ENCODE measurements at places on chromosomes 5 and 9.

- DNase-seq = no peak
Measured at GRCh38 chr9:130629443-130630070, 34.8 kb upstream of the PRDM12 start.

- DNase-seq = no peak
Measured at GRCh38 chr9:19759066-19759465, 29.8 kb downstream of the SLC24A2 start.

DNA sequence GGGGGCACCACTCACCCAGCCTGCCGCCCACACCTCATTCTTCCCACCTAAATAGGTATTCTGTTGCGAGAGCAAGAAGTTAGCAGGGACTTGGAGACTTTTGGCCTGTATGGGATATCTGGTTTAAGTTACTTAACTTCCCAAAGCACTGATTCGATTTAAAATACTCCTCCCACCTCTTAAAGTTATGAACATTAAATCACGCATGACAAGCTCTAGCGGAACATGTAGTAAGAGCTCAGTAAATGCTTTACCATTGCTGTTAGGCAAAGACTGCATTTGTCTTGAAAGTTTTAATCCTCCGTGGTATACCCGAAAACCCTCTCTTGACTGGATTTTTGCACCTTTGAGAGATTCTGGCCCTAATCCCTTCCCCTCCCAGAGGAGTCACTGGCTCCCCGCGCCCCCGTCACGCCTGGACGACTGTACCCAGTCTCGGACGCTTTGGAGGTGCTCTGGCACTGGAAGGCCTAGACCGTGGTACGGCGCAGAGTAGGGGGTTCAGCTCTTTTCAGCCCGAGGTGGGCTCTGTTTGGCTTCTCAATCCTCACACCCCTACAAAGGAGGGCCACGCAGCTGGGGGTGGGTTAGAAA is 4.4 kb downstream of the GDNF start:
- DNase-seq = no peak

DNA sequence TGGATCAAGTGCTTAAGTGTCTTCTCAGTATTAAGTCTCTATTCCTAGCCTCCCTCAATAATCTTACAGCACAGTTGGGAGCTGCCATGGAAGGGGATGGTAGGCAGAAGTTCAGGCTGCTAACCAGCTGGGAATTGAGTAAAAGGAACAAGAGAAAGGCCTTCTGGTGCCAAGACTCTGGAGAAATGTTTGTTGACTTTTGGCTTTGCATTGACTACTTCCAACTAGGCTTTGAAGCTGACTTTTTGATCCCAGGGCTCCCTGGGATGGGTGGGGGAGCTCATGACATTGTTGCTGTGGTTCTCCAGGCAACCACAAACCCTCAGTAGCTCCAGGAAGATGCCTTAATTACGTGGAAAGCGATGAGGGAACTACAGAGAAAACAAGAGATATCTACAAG is 85.2 kb upstream of the HTR4 start:
- DNase-seq = no peak

DNA sequence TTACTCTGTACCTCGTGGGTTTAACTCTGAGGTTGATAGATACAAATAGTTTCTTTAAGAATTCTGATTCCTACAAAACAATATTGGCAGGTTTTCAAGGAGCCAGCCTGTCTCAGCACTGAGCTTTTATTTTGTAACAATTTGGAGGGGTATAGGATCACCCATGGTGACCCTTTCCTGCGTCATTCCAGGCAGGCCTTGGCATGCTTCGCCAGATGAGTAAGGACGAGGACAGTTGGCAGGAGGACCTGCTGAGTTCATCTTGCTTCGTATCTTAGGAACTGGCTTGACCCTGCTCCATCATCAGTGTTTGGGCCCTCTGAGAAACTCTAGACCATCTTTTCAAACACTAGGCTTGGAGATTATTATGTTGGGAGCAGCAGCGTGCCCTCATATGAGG is 17.9 kb downstream of the ZNF462 start:
- DNase-seq = no peak

GRCh38 chr9:8356406-8356805 is 556.8 kb upstream of the DMAC1 start:
- DNase-seq = no peak

- peak; percentile 31 for DNase-seq
Measured at GRCh38 chr9:88998911-88999310, 7.6 kb downstream of the S1PR3 start.

DNA sequence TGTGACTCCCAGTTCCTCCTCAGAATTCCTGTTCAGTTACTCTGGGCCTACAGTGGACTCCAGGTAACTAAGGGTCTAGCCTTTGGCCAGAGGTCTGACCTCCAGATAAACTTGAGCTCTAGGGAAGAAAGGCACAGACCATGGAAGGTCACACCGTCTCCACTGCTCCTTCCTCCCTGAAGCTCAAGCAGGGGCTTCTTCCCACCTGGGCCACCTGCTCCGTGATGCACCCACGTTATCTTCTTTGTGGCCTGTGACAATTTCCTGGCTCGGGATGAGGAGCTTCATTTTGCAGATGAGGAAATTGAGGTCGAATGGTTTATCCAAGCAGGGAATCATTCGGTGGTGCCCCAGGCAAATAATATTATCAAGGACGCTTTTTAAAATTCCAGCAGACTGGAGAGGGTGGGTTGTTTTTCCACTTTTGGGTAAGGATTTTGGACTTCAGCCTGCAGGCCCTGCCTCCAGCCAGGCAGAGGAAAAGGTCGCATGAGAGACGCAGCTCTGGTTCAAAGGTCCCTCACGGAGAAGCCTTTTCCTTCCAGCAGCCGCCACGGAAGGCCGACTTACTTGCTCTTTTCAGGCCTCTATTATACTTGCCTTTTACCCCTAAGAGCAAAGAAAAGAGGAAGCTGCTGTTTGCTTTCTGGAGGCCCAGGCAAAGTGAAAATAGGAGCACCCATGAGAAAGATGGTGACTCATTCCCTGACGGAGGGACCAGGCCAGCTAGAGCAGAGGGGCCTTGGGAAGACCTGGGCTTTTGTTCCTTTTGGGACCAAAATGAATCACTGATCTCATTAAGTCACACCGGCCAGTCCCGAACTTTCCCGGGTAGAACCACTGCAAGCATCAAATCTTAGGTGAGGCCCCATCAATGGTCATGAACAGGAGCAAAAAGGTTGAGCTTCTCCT is 22.8 kb upstream of the DUSP1 start:
- DNase-seq = no peak

- DNase-seq = no peak
Measured at GRCh38 chr9:86176468-86176867, 77.1 kb upstream of the GOLM1 start.

All from H1 (cell line).